ENCODE measurements at places on chromosomes 5 and 9.

GRCh38 chr9:115373710-115374045, 255.7 kb upstream of the TNC start:
- no peak for DNase-seq

DNA sequence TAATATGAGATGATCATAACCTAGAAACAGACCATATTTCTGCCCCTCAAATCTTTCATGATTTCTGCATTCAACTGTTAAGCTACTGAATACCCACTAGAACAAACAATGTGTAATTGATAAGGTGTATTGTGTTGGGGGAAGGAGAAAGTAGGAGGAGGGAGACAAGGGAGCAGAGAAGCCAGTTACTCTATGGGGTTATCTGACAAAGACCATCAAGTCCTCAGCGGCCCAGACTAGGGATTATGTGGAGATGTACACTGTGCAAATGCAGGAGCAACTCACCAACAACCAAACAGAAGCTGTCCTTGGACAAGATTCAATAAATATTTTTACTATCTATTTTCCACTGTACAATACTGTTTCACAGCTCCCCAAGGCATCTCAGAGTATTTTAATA, 2.7 kb downstream of the NRG2 start:
- no peak for DNase-seq

GRCh38 chr5:167816864-167817263, 474.6 kb upstream of the WWC1 start:
- no peak for DNase-seq

GRCh38 chr5:65359569-65359968, 122.2 kb downstream of the ADAMTS6 start:
- DNase-seq = no peak

DNA sequence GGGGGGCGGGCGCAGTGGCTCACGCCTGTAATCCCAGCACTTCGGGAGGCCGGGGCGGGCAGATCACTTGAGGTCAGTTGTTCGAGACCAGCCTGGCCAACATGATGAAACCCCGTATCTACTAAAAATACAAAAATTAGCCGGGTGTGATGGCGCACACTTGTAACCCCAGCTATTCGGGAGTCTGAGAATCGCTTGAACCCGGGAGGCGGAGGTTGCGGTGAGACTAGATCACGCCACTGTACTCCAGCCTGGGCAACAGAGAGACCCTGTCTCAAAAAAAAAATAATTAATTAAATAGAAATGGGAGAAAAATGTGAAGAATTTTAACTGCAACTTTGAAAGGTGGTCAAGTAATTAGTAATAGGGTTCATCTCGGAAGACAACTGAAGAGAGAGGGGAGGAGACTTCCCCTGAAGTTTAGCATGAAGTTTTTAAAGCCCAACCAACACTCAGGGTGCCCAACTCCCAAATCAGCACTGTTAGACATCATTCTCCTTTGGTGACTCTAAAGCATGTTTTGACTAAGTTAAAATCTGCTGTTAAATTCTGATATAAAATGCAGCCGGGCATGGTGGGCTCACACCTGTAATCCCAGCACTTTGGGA, 1.4 kb upstream of the CSNK1A1 start:
- no peak for DNase-seq

DNA sequence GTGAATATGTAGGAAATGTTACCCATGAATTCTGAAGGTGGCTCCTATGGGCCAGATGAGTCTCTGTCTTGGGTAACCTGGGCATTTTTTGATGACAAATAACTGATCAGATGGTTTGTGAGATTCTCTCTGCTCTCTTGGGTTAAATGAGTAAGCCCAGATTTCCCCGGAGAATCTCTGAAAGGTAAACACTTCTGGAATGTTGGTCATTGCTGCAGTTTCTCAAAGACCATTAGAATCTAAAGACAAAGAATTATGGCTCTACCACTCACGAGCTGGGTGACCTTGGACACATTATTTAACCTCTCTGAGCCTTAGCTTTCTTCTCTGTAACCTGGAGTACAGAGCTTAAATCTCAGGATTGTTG, 191.2 kb downstream of the DAB2IP start:
- DNase-seq = no peak

Measured in stimulated activated CD4-positive, alpha-beta T cell treated with anti-CD3 and anti-CD28 coated beads, Interleukin-12 subunit alpha, Interleukin-12 subunit beta, amount 100 ng/mL, for 4 hours (primary cell).